ENCODE measurements at places on chromosomes 6 and 20.

DNA sequence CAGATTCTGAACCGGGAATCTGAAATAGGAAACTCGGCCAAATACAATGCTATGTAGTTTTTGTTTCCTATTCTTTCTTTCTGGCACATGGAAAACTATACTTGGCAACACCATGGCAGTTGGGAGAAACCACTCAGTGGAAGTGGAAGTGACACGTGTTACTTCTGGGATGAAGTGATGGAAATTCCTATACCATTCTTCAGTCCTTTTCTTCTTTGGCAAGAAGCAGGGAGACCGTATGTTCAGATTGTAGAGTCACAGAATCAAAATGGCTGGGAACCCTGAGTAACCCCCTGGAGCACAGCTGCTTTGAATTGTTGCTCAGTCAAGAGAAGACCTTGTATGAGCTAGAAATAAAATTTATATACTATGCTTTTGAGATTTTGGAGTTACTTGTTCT, 18.8 kb upstream of the TINAG start:
- no peak for DNase-seq

GRCh38 chr6:131629651-131630050, 1.6 kb upstream of the MED23 start:
- no peak for DNase-seq

- DNase-seq = no peak
Measured at GRCh38 chr20:16459019-16459700, 114.1 kb downstream of the KIF16B start.

GRCh38 chr6:26199057-26199772, 112.0 kb downstream of the HFE start:
- DNase-seq = no peak

DNA sequence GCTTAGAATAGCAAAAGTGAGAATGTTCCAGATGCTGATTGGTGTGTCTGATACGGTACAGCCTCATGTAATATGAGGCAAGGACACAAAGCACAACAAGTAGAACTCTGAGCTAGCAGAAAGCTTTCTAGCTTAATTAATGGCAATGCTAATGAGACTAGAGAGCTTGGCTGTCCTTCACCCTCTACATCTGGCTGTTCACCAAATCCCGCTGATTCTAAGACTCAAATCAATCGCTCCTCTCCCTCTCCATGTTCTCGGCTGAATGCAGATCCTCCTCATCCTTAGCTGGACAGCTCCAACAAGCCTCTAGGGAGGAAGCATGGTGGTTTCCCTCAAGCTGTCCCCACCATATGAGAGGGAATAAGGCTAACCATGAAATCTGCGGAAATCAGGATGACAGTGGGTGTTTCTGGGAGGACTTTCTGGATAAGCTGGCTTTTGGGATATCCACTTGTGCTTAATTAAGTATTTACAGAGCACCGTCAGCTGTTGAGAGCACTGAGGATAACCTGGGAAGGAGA, 128.9 kb downstream of the FOXC1 start:
- DNase-seq = no peak

GRCh38 chr6:52594221-52594620, 17.4 kb upstream of the TRAM2 start:
- no peak for DNase-seq

DNA sequence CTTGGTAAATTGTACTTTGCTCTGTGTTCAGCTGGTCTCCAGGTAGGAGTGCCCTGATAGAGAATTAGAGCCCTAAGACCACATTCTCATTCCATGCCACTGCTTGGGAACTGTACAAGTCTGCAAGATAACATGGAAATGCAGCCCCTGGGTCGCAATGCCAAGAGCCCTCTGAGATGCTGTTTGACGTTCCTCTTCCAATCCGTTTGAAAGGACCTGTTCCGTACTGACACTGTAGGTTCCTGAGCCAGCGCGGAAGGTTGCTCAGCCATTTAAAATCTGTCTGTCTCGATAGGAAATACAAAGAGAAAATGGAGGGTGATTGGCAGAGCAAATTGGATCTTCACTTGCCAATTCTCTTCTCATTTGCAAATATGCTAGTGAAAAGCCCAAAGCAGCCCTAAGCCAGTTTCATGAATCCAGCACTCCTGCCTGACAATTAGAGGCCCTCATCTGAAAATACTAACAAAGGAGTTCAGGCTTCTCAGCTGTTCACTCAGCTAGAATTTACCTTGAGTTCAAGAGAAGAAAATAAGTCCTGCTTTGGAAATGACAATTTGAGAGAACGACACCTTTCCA, 100.6 kb upstream of the AFDN start:
- no peak for DNase-seq

DNA sequence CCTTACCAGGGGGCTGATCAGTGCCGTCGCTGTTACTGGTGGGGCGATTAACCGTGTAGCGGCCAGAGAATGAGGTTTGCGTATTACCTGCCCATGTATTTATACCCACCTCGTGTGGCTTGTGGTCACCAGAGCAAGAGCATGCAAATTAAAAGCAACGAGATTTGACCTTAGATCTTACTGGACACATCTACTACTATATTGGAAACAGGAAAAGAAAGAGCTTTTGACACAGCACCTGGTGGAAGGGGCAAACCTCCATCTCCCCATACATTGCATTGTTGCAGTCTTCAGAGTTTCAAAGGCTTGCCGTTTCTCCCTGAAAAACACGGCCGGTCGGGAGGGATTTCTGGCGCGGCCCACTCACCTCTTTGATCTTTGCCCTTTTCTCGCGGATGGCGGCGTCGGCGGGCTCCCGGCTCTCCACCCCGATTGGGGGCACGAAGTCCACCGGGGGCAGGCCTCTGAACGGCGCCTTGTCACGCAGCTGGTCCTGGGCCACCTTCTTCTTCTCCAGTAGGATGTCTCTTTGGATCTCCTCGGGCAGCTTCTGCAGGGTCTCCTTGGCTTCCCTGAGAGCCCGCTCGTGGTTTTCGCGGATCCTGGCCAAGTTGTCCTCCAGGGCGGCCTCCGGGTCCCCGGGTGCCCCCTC, 1.3 kb downstream of the MAN1A1 start:
- DNase-seq = peak; percentile 6

DNA sequence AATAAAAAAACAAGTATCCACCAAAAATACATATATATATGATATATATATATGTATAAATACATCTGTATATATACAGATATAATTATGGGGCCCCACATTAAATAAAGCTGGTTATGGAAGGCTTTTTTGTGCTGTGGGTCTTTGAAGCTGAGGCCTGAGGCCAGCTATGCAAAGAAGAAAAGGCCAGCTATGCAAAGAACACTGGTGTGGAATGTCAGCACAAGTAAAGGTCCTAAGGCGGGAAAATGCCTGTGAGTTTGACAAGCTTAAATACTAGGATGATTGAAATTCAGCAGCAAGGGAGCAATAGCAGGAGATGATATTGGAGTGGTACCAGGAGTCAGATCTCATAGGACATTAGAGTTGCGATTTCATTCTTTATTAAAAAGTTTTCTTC, 25.2 kb downstream of the ADGRF1 start:
- DNase-seq = no peak

GRCh38 chr6:152002306-152002705, 194.8 kb downstream of the ESR1 start:
- no peak for DNase-seq

- DNase-seq = no peak
Measured at GRCh38 chr6:141212296-141212695, 920.4 kb upstream of the GJE1 start.

- no peak for DNase-seq
Measured at GRCh38 chr6:147507162-147508041, 1.1 kb upstream of the SAMD5 start.

- DNase-seq = no peak
Measured at GRCh38 chr20:58212636-58213035, 15.8 kb downstream of the ANKRD60 start.

- DNase-seq = no peak
Measured at GRCh38 chr6:107106165-107106564, 9.2 kb downstream of the BEND3 start.

GRCh38 chr6:39947611-39948068, 13.4 kb upstream of the MOCS1 start:
- DNase-seq = no peak

GRCh38 chr6:118881440-118882313, 12.3 kb upstream of the ASF1A start:
- DNase-seq = no peak

GRCh38 chr6:118551063-118552053, 3.3 kb downstream of the PLN start:
- DNase-seq = no peak

GRCh38 chr20:1035466-1035865, 33.4 kb upstream of the RSPO4 start:
- DNase-seq = no peak

GRCh38 chr20:6735942-6736845, 31.3 kb upstream of the BMP2 start:
- DNase-seq = no peak

- DNase-seq = no peak
Measured at GRCh38 chr6:106102034-106102433, 15.9 kb downstream of the PRDM1 start.

- no peak for DNase-seq
Measured at GRCh38 chr6:157670466-157671186, 152.4 kb upstream of the SNX9 start.

DNA sequence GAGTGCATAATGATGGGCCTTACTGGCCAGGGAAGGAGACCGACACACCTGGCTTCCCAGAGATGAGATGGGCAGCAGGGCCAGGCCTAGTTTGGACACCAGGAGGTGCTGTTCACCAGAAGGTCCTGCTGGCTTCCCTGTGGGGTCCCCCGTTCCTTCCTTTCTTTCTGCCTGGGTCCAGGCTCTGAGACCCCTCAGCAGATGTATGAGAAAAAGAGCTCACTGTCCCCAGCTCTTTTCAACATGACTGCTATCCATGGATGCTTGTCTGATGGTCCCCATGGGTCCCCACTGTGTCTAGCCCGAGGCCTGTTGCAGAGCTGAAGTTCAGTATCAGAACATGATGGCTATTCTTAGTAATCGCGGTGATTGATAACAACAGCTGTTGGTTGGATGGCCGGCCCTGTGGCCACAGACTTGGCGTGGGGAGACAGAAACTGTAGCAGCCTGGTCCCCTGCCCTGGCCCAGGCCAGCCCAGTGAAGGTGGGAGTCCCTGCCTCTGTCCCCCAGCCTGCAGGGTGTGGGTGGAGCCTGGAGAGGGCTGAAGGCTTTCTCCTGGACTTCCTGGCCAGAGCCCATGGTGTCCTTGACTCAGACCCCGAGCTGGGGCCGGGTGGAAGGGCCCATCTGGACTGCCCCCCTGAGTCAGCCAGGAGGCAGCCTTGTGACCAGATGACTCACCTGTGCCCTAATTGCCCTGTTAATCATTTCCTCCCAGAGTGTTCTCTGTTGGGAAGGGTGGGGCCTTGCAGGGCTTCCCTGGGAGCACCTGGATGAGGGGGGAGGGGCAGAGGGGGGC, 9.9 kb upstream of the BAK1 start:
- no peak for DNase-seq

DNA sequence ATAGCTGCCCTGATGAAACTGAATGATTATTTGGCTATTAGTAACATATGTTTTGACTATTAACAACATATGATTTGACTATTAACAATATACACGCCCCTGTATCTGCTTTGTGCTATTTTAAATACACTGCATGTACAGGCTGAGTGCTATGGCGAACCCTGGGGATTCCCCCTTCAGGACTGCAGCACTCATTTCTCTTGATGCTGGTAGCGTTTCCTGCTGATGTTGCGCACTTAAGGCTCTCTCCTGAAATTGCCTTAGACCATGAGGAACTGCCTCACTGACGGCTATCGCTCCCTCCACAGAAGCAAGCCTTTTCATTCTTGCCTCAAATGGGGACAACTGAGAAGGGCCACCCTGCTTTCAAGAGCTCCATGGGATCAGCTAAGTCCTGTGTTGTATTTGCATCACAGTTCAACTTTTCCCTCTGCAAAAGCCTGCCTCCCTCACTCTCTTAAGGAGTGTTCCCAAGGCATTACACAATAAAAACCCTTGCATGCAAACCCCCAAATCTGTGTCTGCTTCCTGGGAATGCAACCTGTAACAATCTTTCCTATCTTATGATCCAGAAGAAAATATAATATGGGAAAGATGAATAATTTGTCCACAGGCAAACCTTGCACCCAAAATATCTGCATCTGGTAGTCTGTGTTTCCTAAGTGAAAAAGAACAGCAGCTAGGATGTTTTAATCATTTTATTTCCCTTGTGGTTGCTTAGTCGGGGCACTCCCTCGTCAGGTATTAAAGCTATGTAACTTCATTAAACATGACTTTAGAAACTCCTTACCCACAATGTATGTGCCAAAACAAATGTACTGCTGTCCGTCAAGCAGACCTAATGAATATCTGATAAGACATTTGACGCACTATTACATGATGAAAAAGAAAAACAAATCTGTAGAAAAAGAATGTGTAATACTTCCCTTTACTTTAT, 456.4 kb downstream of the COL12A1 start:
- DNase-seq = no peak

GRCh38 chr6:111727041-111727440, 121.4 kb upstream of the TRAF3IP2 start:
- DNase-seq = no peak

DNA sequence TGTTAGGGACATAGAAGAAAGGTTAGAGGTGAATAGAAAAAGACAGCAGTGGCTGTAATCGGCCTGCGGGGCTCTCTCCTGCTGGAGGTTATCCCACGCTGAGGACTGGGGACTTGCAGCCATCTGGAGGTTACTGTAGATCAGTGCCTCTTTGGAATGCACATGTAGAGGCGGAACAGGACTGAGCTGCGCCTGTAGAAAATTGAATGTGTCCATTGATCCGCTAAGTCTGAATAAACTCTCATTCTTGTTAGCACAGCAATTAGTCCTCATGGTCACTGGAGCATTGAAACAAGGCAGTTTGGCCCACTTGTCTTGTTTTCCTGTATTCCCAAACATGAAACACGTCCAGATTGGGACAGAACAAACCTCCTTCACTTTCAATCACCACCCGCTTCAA, 46.3 kb upstream of the F13A1 start:
- DNase-seq = no peak

DNA sequence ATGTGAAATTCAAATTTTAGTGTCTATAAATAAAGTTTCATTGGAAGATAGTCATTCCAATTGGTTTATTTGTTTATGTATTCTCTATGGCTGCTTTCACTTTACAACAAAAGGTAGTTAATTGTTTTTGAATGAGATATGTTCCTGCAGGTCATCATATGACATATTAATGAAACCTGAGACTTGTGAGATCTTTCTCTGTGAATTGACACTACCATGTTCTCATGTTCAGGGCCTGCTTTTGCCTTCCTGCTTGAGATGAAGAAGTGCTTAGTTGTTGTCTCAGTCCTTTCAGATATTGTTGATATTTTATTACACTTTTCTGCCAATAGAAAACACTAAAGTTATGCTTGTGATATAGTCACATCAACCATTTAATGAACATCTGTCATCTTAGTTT, 132.5 kb downstream of the UTRN start:
- no peak for DNase-seq

All from stimulated activated CD8-positive, alpha-beta memory T cell treated with anti-CD3 and anti-CD28 coated beads, Interleukin-7, amount 100 ng/mL, for 24 hours (primary cell).